ENCODE measurements at places on chromosomes 1 and 21. TPM values are rescaled to one million over a fixed set of nuclear protein-coding genes. Genes with fewer than 3 reads are reported as not detected.

EPHX1 gene
- 7.9 TPM for total RNA-seq

ADGRL4 gene
- total RNA-seq, result 82.2 TPM

FRRS1 gene
- total RNA-seq, result 4.6 TPM

EFNA1 gene
- 96.1 TPM for total RNA-seq

ANGPTL3 gene
- total RNA-seq, result not detected

LCE3D gene
- not detected for total RNA-seq

MAB21L3 gene
- not detected for total RNA-seq

C1QC gene
- total RNA-seq, result not detected

MTF1 gene
- 2.1 TPM for total RNA-seq

ASPM gene
- 33.1 TPM for total RNA-seq

SRP9 gene
- total RNA-seq, result 378 TPM

TMEM269 gene
- not detected for total RNA-seq

ADGRB2 gene
- total RNA-seq, result 1.9 TPM

NTNG1 gene
- 0.15 TPM for total RNA-seq

LRRC42 gene
- total RNA-seq, result 27.5 TPM

AMPD1 gene
- total RNA-seq, result not detected

ITLN1 gene
- not detected for total RNA-seq

CR1L gene
- not detected for total RNA-seq
